B cell (primary cell): ENCODE measurements at places on chromosomes 5 and 9.
A peak's percentile ranks its signal among the peaks of the same experiment; 100 is the strongest.

DNA sequence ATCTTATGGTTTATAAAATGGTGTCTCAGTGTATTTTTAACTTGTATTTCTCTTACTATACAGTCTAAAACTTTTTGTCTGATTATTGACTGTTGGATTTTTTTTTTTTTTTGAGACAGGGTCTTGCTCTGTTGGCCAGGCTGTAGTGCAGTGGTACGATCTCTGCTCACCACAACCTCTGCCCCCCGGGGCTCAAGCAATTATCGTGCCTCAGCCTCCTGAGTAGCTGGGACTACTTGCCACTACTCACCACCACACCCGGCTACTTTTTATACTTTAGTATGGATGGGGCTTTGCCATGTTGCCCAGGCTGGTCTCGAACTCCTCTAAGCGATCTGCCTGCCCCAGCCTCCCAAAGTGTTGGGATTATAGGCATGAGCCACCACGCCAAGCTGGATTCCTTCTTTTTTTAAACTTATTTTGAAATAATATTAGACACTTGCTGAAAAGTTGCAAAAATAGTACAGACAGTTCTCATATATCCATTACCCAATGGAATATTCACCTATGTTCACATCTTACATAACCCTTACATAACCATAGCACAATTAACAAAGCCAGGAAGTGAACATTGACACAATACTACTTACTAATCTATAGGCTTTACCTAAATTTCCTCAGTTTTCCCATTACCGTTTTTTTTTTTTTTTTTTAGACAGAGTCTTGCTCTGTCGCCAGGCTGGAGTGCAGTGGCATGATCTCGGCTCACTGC lies 47.2 kb downstream of the STOM start:
- no peak for DNase-seq

- DNase-seq: no peak
Measured at GRCh38 chr9:22446589-22446949, at the start of gene DMRTA1. Gene DMRTA1, plus strand, starts transcription at chr9:22446824. Its CDS starts 242 bp downstream, at chr9:22447066.

DNA sequence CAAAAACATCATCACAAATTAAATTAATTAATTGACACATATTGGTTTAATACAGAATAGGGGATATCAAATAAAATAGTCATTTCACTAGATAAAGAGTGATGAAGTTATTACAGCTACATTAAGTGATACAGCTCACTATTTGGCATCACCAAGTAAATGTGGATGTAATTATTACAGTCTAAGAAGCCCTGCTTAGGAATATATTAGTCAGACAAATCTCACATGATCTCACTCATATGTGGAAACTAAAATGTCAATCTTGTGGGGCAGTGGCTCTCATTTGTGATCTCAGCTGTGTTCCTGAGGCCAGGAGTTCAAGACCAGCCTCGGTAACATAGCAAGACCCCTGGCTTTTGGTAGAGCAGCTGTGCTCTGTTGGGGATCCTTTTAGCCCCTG lies 233.4 kb upstream of the RGMB start:
- no peak for DNase-seq

- no peak for DNase-seq
Measured at GRCh38 chr5:26553079-26553478, 485.3 kb downstream of the CDH9 start.

DNA sequence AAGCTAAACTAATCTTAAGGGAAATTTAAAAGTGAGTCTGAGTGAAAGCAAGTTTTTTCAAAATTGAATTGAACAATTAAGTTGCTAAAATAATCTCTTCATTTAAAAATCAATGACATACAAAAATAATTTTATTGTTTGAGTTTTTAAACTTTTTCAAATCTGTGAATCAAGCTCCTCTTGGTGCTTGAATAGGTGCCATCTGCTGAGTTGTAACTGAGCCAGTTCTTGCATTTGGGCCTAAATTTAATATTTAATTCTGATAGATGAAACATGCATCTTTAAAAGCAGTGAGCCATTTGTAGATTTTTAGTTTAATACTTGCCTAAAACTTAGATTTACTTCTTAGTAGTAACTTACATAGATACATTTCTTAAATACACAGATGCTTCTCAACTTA lies 31.8 kb downstream of the SPATA31D1 start:
- DNase-seq: no peak

DNA sequence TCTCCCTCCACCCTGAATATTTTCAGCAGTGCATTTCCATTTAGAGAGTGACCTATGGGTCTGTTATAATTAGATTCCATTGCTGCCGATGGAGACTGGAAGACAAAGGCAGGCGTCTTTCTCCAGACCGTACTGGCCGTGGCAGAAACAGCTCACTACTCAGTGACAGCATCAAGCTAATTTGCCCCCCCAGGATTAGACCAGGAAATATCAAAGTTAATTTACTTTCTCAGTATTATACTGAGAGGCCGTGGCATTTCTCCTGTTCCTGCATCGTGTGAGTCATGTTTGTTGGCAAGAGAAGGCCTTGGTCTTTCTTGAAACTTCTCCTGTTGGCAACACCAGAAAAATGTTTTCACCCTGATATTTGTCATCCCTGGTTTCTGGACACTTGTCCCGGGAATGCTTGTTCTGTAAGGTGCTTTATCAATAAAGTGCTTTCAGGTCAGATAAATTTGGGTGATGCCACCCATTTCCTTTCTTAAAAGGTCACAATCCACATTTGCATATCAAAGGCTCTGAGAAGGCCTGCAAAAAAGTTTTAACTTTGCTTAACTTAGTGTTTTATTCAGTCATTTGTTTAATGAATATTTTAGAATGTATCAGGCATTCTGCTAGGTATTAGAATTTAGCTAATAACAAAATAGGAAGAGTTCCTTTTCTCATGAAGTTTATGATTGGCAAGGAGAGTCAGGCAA lies 28.4 kb downstream of the SV2C start:
- DNase-seq: no peak

GRCh38 chr5:148839960-148840359 lies 13.5 kb downstream of the ADRB2 start:
- no peak for DNase-seq

- no peak for DNase-seq
Measured at GRCh38 chr9:131480258-131480657, 22.5 kb upstream of the POMT1 start.

DNA sequence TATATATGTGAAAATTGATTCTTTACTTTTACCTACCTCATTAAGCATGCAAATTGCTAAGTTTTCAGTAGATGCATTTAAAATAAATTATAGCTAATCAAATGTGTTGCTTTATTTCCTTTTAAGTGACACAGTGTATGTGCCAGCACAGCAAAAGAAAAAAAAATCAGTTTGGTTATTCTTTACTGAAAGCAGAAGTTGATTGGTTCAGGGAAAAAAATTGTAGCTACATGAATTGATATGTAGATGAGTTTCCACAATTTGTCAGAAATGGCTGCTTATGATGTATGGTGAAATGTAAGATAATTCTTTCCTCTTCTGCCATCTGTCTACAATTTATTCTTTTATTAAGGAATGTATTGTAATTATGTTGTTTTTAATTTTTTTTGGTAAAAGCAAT lies 57.8 kb downstream of the PARP8 start:
- DNase-seq: no peak

DNA sequence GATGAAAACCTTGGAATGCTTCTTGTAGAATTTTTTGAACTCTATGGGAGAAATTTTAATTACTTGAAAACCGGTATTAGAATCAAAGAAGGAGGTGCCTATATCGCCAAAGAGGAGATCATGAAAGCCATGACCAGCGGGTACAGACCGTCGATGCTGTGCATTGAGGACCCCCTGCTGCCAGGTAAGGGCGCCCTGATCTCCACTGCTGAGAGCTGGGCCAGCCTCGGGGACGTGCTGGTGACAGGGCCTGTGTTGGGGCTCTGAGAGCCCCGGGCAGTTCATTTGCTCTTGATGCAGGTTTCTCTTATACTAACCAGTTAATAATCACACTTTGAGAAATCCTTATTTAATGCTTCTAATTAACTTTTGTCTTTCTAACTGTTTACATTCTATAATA lies 33.0 kb downstream of the TENT4A start:
- DNase-seq: no peak

DNA sequence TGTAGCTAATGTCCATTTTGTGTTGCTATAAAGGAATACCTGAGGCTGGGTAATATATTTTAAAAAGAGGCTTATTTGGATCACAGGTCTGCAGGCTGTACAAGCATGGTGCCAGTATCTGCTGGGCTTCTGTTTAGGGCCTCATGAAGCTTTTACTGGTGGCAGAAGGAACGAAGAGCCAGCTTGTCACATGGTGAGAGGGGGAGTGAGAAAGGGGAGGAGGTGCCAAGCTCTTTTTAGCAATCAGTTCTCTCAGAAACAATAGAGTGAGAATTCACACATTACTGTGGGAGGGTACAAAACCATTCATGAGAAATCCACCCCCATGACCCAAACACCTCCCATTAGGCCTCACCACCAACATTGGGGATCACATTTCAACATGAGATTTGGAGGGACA lies 340.9 kb downstream of the RASEF start:
- no peak for DNase-seq

GRCh38 chr9:109244179-109245132 lies 76.4 kb downstream of the EPB41L4B start:
- peak; percentile 72 for DNase-seq

GRCh38 chr9:117368684-117369230 lies 46.1 kb downstream of the ASTN2 start:
- DNase-seq: no peak

DNA sequence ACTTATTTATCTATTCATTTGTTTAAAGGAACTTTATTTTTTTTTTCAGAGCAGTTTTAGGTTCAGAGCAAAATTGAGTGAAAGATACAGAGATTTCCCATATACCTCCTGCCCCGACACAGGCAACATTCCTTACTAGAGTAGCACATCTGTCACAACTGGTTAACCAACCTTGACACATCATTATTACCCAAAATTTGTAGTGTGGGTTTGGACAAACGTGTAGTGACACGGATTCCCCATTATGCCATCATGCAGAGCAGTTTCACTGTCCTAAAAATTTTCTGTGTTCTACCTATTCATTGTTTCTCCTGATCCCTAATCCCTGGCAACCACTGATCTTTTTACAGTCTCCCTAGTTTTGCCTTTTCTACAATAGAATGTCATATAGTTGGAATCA lies 57.3 kb upstream of the LHFPL2 start:
- no peak for DNase-seq

GRCh38 chr5:82211855-82212572 lies 66.1 kb downstream of the RPS23 start:
- DNase-seq: no peak

- no peak for DNase-seq
Measured at GRCh38 chr5:87210076-87210475, 57.6 kb upstream of the RASA1 start.

DNA sequence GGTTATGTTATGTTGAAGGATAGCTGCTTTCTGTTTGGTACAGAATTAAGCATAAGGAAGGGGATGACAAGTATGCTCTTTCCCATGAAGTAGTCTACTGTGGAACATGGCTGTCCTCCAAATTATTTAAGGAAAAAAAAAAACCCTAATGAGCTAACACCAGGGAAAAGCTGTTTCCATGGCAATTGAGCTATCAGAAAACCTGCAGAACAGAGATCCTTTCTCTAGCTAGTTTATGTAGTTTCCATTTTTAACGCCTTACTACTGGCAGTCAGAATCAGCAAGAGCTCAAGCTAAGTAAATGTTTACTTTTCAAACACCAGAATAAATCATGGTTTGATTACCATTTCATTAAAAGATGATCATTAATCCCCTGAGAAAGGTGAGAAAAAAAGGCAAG lies 287.4 kb upstream of the TARS1 start:
- DNase-seq: no peak

DNA sequence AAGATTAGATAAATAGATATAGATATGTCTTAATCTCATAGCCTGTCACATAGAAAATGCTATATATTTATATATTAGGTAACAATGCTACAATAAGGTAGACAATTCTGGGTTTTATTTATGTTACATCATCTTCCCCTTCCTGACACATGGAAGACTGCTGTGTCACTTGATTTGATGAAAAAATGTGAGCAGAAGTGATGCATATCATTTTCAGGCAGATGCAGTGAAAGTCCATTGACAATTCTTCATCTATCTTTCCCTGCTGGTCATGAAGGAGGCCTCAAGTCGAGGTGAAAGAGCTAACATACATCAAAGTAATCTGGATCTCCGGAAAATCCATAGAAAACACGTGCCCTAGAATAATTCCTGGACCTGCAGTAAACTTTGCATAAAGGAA lies 57.8 kb upstream of the CHD1 start:
- DNase-seq: no peak

DNA sequence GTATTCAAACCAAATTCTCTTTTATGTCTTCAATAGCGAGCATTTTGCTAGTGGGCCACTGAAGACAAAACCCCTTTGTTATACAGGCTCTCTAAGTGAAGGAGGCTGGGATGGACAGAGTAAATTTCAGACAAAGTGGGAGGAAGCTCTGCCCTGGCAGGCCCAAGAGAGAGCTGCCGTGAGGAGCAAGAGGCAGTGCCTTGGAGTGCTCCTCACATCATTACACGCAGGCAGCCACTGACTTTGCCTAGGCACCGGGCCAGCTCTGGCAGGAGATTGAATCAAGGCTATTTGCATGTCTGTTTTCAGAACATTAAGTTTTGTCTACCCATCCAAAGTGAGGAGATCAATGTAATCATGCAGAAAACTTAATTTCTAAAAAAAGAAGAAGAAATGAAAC lies 167.7 kb downstream of the CCDC192 start:
- DNase-seq: no peak
